Globus pallidus (tissue), 1 donor: ENCODE measurements at places on chromosomes 6 and 20.

DNA sequence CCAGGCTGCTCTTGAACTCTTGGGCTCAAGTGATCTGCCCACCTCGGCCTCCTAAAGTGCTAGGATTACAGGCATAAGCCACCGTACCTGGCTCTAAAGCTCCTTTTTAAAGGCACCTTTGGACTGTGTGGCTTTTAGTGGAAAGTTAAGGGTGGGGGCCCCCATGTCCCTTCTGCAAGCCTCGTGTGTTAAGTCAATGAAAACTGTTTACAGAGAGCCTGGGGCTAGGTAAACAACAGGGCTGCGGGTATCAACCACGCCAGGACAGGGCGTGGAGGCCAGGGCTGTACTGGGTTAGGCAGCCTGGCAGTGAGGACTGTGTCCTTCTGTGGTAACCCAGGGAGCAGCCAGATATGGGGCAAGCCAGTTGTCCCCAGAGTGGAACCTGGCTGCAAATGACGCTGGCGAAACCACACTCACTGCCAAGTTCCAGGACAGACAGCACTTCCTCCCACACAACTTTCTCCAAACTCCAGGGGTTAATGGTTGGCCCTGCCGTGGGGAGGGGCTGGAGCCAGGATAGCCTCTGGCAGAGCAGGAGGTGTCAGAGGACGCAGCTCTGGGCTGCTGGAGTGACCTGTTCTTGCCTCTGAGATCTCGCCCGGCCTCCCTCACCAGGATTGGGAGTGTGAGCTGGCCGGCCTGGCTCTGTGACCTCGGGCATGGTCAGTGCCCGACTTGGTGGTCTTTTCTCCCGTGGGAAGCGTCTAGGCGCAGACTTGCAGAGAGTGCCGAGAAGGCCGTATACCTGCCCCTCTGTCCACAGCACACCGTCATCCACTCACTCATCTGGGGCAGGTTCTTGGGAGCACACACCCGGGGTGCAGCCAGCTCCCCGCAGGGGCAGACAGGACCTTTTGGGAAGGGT, 3.2 kb downstream of the SLC17A9 start:
- DNase-seq = no peak

- no peak for DNase-seq
These were observed 83.4 kb downstream of the PRDM1 start for GRCh38 chr6:106169517-106169916.

GRCh38 chr6:12351672-12352071, 61.5 kb downstream of the EDN1 start:
- DNase-seq = no peak

DNA sequence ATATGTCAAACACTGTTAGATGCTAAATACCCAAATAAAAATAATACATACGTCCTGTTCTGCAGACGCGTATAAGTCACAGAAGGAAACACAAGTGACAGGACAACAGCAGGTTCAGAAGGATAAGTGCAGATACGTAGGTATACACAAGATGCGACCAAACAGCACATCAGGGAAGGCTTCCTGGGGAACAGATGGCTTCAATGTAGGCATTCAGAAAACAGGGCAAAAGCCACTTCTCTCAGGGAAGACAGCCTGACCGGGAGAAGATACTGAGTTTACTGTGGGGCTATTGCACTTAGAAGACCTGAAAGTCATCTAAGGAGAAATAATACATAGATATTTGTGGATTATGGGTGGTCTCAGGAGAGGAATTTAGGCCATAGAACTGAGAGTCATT, 1.9 kb downstream of the HLA-DPA1 start:
- DNase-seq = no peak

- no peak for DNase-seq
These were observed 3.9 kb upstream of the MRGBP start for GRCh38 chr20:62792182-62792939.

GRCh38 chr6:6006006-6006427, 708 bp downstream of the NRN1 start:
- no peak for DNase-seq

- no peak for DNase-seq
These were observed 155.3 kb downstream of the EYA4 start for GRCh38 chr6:133396233-133396983.

GRCh38 chr20:49824206-49824605, 11.6 kb downstream of the SLC9A8 start:
- DNase-seq = no peak
